Thyroid gland (tissue), 4 donors: ENCODE measurements at places on chromosomes 4 and X. TPM values are rescaled to one million over a fixed set of nuclear protein-coding genes. Genes with fewer than 3 reads are reported as not detected.

The CETN2 gene
- total RNA-seq, result 59.0 TPM

The MAGEE2 gene
- 1.1 TPM for total RNA-seq

- peak; percentile 34 for DNase-seq
Measured at GRCh38 chrX:65196758-65197360, 220.6 kb upstream of the ZC4H2 start.

GRCh38 chr4:154578919-154579318 is 11.6 kb downstream of the FGA start:
- no peak for DNase-seq

DNA sequence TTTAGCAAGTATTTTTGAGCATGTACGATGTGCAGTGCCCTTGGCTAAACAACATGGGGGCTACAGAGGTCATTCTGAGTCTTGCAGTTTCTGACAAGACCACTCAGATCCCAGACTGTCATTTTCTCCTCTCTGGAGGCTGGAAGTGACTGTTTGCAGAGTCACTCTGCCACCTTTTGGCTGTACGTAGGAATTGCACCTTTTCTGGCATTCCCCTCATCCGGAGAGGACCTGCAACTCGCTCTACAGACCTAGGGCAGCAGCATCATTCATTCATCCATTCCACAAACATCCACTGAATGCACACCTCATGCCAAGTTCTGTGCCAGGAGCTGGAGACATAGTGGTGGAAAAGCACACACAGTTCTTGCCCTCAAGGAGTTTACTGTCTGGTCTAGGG is 160.4 kb upstream of the GPR101 start:
- no peak for DNase-seq

- DNase-seq, result no peak
Measured at GRCh38 chrX:117689956-117690355, 426.7 kb downstream of the KLHL13 start.

GRCh38 chrX:49972328-49972860 is 50.0 kb downstream of the CLCN5 start:
- DNase-seq, result no peak

The GLOD5 gene
- total RNA-seq, result 3.3 TPM

- no peak for DNase-seq
Measured at GRCh38 chr4:112563431-112564200, 47.6 kb upstream of the NEUROG2 start.

The NAT8L gene
- total RNA-seq, result 1.7 TPM

The CTAG1B gene
- not detected for total RNA-seq

- no peak for DNase-seq
Measured at GRCh38 chrX:153800177-153800722, 5.8 kb downstream of the SSR4 start.

- DNase-seq, result no peak
Measured at GRCh38 chr4:89175611-89176010, 64.3 kb downstream of the TIGD2 start.

DNA sequence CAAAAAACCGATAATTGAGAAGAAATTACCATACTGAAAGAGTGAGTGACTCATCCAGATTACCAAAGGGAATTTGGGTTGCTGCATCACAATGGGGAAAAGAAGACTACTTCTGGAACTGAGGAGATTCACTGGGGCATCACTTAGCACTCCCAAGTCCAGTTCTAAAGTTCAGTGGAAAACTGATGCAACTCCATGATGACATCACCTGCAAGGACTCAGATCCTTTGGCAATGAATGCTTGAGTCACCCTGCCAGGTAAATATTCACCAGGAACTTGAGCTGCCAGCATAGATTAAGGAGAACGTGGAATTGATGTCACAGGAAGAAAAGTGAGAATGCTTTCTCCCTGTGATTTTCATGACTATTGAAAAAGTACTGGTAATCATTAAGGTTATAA is 32.0 kb upstream of the SMIM10L2A start:
- no peak for DNase-seq

DNA sequence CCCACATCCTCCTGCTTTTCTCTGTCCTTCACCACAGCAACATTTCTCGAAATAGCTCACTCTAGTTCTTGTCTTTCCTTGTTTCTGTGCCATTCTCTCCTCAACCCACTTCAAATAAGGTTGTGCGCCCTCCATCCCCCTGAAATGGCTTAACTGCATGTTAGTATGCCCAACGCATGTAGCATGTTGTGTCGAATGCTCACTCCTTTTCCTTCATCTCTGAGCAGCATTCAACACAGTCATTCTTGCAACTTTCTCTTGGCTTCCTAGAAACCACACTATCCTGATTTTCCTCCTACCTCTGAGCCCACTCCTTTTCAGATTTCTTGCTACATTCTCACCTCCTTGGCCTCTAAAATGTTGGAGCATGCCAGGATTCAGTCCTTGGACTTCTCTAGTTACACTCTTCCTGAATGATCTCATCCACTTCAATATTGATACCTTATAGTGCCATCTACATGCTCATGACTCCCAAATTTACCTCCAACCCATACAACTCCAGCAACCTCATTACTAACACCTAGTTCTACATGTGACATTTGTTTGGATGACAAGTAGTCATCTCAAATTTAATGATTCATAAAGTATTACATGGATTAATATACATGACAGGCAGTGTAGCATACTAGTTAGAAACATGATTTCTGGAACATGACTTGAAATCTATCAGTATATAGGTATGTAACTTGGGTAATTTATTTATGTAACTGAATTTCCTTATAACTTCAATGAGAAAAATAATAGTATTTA is 22.3 kb downstream of the RBMX start:
- DNase-seq, result no peak

DNA sequence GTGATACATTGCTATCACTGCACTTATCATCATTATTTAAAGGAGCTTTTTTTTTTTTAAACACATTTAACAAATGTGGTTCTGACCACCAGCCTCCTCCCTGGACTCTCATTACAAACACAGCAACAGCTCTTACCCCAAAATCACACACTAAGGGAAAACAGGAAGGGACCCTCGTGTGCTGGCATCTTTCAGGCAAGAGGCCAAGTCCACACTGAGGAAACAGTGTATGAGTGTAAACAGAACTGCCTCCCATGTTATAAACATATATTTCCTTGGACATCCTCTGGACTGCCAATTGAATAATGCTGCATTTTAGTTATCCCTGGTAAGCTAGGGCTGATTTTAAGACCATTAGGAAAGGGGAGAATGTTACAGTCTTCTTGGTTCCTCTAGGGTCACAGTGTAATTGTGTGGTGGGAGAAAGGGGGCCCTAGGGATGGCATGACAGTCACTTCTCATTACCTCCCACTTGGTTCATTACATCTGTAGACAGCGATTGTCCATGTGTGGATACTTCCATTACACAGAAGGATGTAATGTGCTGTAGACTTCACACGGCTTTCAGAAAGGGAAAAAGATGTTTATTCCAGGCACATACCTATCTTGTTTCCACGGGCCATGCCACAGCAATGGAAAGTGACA is 244.6 kb upstream of the TET2 start:
- no peak for DNase-seq

DNA sequence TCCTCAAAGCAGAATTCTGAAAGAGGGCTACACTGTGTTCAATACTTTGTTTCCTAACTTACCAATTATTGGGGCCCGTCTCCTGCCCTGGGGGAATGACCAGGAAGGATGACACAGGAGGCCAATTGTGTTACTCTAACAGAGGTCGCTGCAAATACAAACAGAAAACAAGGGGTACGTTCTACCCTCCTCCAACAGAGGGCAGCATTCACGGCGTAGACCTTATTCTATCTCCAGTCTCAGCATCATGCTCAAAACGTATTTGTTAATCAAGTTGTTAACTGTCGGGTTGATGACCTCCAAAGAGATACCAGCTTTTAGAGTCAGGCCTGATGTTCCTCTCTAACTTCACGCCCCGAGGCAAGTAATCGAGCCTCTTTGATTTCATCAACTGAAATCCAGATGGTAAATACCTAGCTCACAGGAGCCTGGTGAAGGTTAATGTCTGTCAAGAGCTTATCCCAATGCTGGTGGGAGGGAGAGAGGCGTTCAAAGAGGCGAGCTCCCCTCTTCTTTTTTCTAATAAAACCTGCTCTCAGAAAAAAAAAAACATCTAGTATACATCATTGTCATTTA is 181.0 kb upstream of the KCNIP4 start:
- DNase-seq, result peak; percentile 27

DNA sequence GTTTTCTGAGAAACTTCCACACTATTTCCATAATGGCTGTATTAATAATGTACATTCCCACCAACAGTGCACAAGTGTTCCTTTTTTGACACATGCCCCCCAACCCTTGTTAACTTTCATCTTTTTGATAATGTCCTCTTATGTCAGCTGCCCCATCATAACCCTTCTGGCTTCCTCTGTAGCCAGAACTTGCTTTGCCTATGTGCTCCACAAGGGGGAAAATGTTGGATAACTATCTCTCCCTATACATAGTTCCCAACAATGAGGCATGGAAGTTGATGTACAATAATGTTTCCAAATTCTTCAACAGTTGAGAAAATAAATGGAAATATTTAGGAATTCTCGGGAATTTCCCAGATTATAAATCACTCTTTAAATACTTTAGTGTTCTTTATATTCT is 142.9 kb downstream of the ASB9 start:
- no peak for DNase-seq

The OTUD6A gene
- total RNA-seq, result not detected

DNA sequence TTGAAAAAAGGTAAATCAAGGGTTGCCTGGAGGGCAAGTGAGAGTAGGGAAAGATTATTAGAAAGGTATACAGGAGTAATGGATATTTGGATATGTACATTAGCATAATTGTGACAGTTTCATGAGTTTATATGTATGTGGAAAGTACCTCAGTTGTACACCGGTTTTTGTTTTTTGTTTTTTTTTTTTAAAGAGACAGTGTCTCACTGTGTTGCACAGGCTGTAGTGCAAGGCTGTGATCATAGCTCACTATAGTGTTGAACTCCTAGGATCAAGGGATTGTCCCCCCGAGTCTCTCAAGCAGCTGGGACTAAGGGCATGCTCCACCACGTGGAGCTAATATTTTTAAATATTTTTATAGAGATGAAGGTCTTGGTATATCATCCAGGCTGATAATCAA is 15.3 kb upstream of the HPGD start:
- DNase-seq, result no peak

- DNase-seq, result no peak
Measured at GRCh38 chr4:86482306-86483172, 111.6 kb upstream of the PTPN13 start.

DNA sequence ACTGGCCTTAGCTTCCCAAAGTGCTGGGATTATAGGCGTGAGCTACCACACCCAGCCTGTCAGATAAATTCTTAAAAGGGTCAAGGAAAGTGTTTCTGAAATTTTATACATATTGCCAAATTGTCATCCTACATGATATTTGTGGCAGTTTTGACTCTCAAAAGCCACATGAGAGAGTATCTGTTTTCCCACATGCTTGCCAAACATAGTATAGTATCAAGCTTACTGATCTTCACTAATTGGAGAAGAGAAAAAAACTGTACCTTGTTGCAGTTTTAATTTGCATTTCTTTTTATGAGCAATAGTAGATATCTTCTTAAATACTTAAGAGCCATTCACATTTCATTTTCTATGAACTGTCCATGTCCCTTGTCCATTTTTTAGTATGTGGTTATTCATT is 83.6 kb downstream of the TET2 start:
- DNase-seq, result no peak

The SSX4 gene
- not detected for total RNA-seq

GRCh38 chr4:126144543-126145237 is 829.9 kb downstream of the FAT4 start:
- DNase-seq, result no peak

- no peak for DNase-seq
Measured at GRCh38 chr4:136505020-136505419, 1027.3 kb downstream of the PCDH18 start.

GRCh38 chr4:145230726-145231125 is 50.3 kb upstream of the OTUD4 start:
- no peak for DNase-seq

GRCh38 chr4:15078682-15079642 is 76.7 kb downstream of the CPEB2 start:
- DNase-seq, result no peak

- no peak for DNase-seq
Measured at GRCh38 chr4:184273166-184274147, 55.8 kb upstream of the ENPP6 start.

- DNase-seq, result no peak
Measured at GRCh38 chrX:154795016-154795415, 10.3 kb downstream of the MPP1 start.
